ENCODE measurements at places on chromosomes 11 and 22.

DNA sequence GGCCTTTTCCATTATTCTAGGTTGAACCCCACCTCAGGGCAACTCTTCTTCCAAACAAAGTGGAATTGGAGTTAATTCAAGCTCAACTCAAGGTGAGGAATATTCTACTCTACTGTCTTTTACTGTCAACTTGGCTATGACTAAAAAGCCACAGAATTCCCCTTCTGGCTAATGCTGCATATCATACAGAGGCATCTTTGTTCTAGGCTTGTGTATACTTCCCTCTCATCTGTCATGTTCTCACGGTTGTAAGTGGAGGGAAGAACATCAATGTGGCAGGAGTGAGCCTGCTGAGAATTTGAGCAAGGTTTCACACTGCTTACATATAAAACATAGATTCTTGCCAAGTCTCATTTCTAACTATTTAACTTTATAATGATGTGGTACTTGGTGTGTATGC is 921.4 kb upstream of the CNTN5 start:
- DNase-seq = no peak

- no peak for DNase-seq
Observed at GRCh38 chr22:50027639-50028537, 15.3 kb upstream of the IL17REL start.

DNA sequence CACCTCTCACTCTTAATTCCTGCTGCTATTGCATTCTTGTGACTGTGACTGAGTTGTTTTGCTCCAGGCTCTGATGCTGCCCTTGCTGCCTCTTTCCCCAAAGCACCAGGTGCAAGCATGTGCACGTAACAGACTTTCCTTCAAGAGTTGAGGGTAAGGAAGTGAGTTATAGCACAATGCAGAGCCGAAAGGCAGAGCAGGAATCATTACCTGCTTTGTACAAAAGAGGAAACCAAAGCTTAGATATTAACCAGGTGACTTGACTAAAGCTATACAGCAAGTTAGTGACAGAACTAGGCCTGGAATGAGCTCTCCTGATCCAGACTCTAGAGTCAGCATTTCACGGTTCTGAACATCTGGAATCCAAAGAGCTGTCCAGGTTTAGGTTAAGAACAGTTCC is 33.6 kb downstream of the NEU3 start:
- DNase-seq = no peak

- no peak for DNase-seq
Observed at GRCh38 chr22:49233507-49234100, 594.1 kb downstream of the BRD1 start.

DNA sequence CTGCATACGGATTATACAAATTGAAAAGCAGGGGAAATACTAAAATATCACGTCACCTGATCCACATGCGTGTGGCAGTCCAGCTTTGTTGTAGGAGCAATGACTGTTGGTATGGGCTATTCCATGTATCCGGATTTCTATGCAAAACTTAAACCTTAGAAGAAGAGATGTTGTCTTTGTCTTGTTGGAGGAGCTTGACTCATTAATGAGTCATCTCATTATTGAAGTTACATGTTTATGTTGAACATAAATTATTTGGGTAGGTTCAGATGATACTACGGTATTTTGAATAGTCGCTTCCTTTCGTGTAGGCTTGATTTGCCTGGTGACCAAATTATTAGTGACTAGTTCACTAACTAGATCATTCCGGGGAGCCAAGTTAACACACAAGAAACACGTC is 806 bp upstream of the SAAL1 start:
- no peak for DNase-seq

GRCh38 chr11:44790211-44790610 is 63.4 kb downstream of the TSPAN18 start:
- no peak for DNase-seq

- DNase-seq = no peak
Observed at GRCh38 chr11:60809691-60810090, 24.6 kb downstream of the MS4A10 start.

DNA sequence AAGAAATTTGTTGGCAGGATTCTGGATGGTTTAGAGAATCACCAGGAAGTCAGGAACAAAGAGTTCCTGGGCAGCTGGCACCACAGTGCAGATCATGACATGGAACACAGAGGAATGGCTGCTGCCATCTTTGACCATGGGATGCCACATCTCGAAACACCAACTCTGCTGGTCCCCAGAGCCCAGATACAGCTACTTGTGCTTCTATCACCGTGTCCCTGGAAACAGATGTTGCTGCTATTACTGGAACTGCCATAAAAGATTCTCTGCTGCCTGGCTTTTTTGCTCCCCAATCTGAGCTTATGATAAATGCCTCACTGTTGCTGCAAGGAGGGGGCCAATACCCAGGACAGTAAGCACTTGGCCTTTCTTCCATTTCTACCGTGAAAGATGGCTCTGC is 185.2 kb downstream of the CSNK2A3 start:
- DNase-seq = no peak

DNA sequence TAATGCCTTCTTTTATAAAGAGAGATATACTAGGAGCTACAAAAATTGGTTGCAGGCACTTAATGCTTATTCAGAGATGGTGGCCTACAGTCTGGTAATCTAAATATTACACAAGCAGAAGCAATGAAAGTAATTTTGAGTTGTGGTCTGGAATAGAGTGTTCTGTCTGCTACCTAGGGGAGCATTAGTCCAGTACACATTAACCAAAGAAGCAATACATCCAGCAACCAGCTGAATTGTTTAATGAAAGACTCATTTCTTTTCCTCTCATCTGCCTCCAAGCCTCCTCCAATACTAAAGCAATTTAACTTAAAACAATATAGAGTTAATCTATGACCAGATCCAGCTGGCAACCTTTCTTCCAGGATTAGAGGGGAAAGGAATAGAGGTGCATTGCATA is 877.1 kb upstream of the CNTN5 start:
- DNase-seq = no peak

DNA sequence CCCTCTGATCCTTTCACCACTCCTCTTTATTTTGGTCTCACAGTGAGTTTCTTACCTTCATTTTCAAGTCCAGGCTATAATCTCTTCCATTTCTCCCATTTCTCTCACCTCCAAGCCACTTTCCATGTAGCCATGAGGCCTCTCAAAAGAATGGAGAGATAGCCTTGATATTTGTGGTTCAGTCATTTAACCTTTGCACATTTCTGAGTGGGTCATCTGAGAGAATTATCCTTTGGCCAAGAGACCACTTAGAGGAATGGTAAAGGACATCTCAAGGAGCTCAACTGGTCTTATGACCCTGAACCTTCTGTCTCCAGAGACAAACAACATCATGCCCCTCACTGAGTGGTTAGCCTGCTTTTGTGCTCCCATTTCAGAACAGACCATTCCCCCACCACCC is 121.1 kb downstream of the KIRREL3 start:
- no peak for DNase-seq

DNA sequence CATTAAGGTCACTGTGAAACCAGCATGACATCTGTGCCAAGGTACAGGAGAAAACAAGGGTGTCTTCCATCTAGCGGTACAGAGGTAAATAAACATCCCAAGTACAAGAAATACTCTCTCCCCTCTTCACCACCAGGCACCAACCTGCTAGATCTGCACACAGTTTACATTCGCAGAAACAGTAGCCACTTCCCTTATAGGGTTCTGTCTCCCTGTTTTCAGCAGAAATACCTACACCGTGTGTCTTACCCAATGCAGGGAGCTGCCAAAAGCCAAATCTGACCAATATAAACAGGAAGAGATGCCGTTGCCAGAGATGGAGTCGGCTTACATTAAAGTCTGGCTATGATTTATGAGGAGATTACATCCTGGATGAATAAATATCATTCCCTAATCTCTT is 1.2 kb downstream of the SCN4B start:
- no peak for DNase-seq

DNA sequence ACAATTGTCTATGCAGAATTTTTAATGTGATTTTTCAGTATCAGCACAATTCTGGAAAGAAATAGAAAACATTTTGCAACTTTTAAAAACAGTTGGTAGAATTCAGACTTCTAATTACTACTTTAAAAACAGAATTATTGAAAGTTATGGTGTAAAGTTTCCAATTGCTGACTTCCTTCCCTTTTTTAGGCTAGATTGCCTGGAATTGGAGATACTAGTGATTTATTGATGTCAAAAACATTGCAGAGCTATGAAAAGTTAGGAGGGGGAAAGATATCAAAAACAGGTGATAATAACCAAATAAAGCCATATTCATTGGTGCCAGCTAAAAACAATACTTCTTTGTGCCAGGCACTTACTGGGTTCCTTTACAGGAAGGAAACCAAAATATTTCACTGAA is 485.5 kb downstream of the TMEM135 start:
- no peak for DNase-seq

- DNase-seq = no peak
Observed at GRCh38 chr22:50303848-50304527, 3.5 kb downstream of the PLXNB2 start.

GRCh38 chr22:25760294-25760693 is 18.3 kb downstream of the MYO18B start:
- no peak for DNase-seq

GRCh38 chr11:116366451-116366850 is 406.3 kb downstream of the BUD13 start:
- no peak for DNase-seq

GRCh38 chr22:45763236-45763624 is 91.6 kb downstream of the ATXN10 start:
- DNase-seq = no peak

DNA sequence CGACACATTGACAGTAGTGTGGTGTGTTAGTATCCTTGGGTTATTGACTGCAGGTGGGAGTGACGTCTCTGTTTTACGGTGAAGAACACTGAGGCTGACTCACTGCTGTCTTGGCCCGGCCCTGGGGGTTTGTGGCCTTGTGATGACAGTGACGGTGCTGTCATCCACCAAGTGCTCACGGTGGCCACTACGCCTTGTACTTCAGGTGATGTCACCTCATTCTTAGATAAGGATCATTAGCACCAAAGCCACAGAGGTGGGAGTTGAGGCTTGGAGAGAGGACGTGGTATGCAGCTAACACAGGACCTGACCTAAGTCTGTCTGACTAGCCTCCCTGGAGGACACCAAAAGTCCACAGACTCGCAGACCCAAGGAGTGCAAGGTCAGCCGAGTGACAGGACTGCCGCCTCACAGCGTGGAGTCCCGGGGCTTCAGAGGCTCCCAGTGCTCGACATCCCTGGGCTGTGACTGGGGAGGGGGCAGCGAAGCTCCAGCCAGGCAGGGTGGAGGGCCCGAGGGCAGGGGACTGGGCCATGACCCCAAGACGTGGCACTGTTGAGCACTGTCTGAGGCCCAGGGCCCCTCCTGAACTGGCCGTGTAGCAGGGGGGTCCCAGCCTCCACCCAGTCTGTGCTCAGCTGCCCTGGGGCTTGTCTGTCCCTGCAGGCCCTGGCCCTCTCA is 56.5 kb downstream of the NAT10 start:
- DNase-seq = peak; percentile 53

DNA sequence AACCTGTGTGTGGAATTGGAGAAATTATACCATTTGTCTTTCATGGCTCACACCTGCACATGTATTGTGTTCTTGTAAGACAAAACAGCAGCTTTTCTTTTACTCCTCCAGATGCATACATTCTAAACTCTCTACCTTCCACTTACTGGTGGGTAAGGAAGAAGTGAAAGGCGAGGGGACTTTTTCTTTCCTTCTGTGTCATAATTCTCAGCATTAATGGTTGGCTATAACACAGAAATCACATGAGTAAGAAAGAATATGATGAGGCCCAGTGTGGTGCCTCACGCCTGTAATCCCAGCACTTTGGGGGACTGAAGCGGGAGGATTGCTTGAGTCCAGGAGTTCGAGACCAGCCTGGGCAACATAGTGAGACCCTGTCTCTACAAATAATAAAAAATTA is 57.8 kb upstream of the SHANK2 start:
- DNase-seq = no peak

- DNase-seq = no peak
Observed at GRCh38 chr11:11661326-11662040, 39.7 kb upstream of the GALNT18 start.

DNA sequence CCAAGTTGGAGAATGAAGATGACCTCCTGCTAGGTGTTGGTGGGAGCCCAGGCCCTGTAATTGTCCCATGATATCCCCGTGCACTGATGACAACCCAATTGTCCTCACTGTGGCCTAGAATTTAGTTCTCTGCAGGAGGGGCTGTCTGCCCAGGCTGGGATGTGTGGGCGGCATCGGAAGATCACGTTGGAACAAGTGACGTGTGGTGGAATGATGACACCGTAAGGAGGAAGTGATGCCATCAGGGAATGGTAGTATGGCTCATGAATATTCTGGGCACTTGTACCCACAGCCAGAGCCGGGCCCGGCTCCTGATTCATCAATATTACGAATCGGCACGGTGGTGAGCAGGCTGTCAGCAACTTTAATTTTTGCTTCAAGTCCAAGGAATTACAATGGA is 111.6 kb downstream of the MIAT start:
- DNase-seq = no peak

GRCh38 chr11:73465871-73466270 is 89.7 kb downstream of the RELT start:
- no peak for DNase-seq

DNA sequence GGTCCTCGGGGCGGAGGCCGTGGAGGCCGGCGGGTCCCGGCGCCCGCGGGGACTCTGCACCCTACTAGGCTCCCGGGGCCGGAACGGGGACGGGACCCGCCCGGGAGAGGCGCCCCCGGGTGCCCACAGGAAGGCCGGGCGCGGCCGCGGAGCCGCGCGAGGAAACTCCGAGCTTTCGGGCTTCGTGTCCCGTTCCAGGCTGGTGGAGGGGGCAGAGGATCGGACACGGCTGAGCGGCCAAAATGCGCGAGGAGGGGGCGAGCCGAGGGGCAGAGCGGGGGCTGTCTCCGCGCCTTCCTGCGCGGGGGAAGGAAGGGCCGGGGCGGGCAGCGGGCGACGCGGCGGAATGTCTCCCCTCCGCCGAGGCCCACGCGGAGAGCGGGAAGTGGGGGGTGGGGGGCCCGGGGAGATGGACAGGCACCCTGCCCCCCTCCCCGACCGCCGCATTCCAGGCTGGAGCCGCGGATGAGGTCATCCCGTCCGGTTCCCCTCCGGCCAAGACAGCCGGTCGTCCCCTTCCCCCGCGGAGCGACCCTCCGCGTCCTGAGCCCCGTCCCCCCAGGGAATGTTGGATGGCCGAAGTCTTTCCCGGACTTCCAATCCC is 430 bp downstream of the CDC42EP1 start:
- no peak for DNase-seq

GRCh38 chr11:108398439-108398838 is 68.9 kb downstream of the C11orf65 start:
- no peak for DNase-seq

DNA sequence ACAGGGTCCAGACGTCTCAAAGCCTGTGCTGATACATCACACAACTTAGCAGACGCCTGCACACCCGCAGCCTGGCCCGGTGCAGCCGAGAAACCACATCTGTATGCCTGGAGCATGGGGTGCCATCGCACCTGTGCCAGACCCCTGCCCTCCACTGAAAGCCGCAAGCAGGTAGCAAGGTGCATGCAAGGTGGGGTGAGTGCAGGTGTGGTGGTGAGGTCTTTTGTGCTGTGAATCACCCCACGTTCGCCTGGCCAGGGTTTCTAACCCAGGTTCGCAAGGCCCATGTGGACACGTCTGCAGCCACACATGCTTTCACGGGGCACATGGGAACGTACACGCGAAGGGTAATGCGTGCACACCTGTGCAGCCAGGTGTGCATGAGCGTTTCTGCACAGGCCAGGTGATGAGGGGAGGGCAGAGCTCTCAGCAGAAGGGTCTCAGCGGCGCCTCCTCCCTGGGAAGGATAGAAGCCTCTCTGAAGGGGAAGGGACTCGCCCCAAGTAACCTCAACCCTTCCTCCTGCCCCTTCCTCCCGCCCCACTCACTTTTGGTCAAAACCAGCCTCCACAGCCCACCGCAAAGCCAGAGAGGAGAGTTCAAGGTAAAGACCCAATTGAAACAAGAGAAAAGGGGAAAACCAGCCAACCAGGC is 19.5 kb downstream of the CBX7 start:
- no peak for DNase-seq
